ENCODE measurements at places on chromosomes 2 and 18. TPM values are rescaled to one million over a fixed set of nuclear protein-coding genes. Genes with fewer than 3 reads are reported as not detected.

COBLL1 gene
- total RNA-seq, result 14.9 TPM

REG3G gene
- not detected for total RNA-seq

TRPM8 gene
- not detected for total RNA-seq

VIL1 gene
- total RNA-seq, result not detected

C2orf15 gene
- total RNA-seq, result not detected

TCF7L1 gene
- total RNA-seq, result 3.1 TPM

AQP12B gene
- total RNA-seq, result not detected

COLEC12 gene
- 10.9 TPM for total RNA-seq

HNRNPLL gene
- 17.8 TPM for total RNA-seq

NT5DC4 gene
- total RNA-seq, result not detected

CHRNG gene
- total RNA-seq, result not detected

NLRC4 gene
- total RNA-seq, result 0.15 TPM

SOCS6 gene
- total RNA-seq, result 18.7 TPM

LAMA1 gene
- total RNA-seq, result 0.15 TPM

WDCP gene
- total RNA-seq, result 3.6 TPM

RGPD5 gene
- total RNA-seq, result 11.3 TPM

PAX8 gene
- total RNA-seq, result 0.37 TPM

- no peak for DNase-seq
Measured at GRCh38 chr2:43218155-43218701, 8.2 kb downstream of the ZFP36L2 start.

DNA sequence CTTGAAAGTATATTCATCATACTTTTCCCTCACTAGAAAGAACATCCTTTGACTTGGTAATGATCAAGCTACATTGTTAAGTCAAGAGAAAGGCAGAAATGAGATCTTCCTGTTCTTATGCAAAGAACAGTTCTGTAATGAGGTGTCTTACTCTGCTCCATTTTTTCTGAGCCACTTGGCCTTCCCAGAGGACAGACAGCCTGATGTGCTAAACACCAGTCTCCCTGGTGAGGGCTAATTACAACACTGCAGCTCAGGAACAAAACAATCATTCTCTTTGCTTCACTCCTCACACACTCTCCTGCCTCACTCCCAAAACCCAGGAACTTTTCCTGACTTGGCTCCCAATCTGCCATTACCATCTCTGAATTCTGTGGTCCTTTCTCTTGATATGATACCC, 25.6 kb downstream of the TACR1 start:
- DNase-seq, result no peak

GRCh38 chr2:216601632-216602409, 31.4 kb upstream of the IGFBP2 start:
- DNase-seq, result no peak

GRCh38 chr2:69061525-69061924, 48.5 kb downstream of the ANTXR1 start:
- DNase-seq, result no peak

DNA sequence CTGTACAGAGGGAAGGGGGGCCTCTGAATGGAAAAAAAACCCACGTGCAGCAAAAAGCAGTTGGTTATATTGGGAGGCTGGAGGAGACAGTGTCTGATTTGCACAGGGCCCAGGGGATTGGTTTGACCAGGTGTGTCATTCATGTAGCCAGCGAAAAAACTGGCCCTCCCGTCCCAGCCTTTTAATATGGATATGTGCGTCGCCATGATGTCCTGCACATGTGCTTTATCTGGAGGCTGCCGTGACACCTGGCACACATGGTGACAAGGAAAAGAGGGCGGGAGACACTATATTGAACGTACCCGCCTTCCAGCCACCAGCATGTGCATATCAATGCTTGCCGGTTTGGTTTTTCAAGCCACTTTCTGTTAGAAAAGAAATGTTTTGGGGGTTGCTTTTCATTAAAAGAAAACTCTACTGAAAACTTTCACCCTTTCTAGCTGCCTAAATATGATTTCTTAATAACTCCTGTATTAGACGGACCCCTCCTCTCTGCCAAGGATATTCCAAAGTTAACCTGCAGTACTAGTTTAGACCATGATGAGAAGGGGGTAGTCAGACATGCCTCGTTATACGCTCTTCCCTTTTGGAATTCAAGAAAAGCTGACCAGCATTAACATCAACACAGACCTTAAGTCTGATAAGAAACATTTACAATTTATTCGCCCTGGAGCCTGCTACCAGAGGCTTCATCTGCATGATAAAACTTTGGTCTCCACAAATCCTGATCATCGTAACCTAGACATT, 16.2 kb downstream of the SLC25A52 start:
- no peak for DNase-seq

GRCh38 chr2:103002954-103003353, 241.1 kb downstream of the TMEM182 start:
- no peak for DNase-seq

DNA sequence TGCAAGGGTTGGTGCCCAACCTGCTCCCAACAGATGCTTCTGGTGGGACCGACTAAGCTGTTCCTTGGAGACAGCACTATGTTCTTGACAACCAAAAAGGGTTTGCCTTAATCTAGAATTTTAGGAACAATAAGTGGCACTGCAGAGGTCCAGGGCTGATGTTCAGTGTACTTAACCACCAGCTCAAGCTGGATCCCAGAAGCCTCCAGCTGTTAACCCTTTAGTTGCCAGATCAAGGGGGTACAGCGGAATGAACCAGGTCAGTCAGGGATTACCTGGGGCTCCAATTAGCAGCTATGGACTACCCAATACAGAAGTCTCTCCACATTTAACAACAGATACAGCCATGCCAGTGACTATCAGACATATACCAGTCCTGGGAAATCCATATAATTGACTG, 3.5 kb downstream of the GPR75 start:
- no peak for DNase-seq

- DNase-seq, result no peak
Measured at GRCh38 chr2:241573741-241574140, 15.2 kb downstream of the BOK start.

GRCh38 chr2:181466661-181467576, 9.7 kb downstream of the ITGA4 start:
- peak; percentile 69 for DNase-seq

DNA sequence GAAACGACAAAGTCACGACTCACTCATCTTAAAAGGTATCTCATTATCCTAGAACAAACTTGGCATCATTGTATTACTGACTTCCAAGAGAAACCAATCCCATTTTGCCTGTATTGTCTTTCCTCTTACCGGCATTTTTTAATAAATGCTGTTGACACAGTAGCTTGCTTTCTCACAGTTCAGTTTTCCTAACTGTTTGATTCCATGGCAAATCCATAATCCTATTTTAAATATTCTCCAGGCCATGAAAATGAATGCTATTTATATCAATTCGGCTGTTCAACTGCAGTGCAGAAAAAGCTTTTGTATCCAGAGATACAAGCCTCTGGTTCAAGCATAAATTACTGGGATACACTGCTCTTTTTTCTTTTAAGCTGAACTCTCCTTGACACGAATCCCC, 1241.9 kb downstream of the DPP10 start:
- DNase-seq, result no peak

GRCh38 chr2:161703863-161704262, 79.6 kb downstream of the SLC4A10 start:
- DNase-seq, result no peak

DNA sequence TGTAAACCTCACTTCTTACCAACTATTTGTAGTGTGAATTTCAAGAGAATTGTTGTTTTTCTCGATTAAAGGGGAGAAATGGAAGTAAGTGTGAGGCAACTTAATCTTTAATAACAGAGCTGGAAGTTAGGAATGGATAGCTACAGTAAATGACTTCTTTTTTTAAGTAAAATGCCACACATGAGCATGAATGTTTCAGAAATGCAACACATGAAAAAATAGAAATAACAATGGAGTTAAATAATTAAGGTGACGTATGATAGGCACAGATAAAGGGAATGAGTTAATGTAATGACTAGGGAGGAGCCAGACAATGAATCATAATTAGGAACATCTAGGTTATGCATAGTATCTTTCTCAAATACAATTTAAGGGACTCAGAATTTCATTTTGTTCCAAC, 3.4 kb downstream of the REL start:
- no peak for DNase-seq

DNA sequence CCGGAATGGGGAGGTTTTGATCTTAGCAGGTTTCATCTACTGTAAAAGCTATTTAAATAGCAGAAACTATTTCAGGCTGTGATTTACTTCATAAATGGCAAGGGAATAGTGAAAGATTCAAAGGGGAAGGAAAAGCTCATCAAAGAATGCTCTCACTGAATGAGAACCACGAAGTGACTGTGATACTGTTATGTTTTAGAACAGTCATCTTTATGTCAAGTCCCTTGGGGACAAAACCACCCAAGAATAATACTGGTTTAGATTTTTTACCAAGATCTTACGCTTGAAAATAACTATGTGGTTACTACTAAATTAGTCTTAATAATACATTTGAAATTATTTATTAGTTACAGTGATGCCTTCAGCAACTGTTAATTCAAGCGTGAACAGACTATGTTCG, 28.1 kb downstream of the FARSB start:
- DNase-seq, result no peak

- no peak for DNase-seq
Measured at GRCh38 chr18:9766740-9767139, 58.6 kb downstream of the RAB31 start.

DNA sequence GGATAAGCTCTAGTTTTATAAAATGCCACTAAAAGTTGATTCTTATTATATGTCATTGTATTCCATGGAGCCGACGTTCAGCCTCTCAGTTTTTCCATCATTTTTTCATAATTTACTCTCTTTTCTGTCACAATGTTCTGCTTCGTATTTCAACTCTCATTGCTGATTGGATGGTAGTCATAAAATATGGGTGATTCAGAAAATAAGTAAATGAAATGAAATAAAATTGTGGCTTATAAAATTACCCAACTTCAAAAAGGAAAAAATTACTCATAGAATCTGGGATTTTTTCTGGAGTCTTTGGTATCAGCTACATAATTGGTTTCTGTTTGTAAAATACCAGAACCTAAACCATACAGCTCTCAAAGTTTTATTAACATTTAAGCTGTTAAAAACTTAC, 139.7 kb upstream of the ITGA4 start:
- no peak for DNase-seq

GRCh38 chr2:60411295-60411694, 142.2 kb downstream of the BCL11A start:
- no peak for DNase-seq

- DNase-seq, result no peak
Measured at GRCh38 chr2:30216157-30216556, 15.2 kb upstream of the LBH start.

DNA sequence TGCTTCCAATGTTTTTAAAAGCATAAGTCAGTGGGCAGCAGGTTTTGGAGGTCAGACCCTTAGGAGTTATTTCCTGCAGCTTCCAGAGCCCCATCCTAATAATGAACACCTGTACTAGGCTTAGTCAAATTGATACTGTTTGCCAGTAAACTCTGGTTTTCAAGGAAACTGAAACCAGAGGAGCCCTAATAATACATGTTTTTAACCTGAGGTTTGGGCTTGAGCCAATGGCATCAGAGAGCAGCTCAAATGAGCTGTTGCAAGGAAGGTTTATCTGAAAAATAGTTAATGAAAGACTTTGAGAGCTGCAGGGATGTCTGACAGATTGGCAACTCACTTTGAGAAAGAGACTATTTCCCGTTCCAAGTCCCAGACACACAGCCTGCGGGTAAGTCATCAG, 54.6 kb downstream of the DCC start:
- no peak for DNase-seq

DNA sequence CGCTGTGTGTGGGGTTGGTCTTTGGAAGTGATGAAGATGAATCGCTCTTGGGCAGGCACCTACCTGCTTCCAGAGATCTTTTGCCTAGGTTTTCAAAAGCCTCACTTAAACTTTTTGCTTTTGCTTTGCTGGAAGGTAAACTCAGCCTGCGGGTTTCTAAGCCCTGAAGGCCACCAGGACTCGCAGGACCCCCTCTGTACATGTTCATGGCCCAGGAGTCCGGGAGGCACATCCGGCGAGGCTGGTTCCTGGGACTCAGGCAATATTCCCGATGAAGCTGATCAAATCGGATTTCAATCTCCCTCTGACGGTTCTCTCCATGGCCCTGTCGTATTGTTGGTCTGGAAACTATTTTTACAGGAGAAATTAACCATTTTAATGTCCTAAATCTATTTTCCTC, 13.2 kb downstream of the HJURP start:
- peak; percentile 34 for DNase-seq

DNA sequence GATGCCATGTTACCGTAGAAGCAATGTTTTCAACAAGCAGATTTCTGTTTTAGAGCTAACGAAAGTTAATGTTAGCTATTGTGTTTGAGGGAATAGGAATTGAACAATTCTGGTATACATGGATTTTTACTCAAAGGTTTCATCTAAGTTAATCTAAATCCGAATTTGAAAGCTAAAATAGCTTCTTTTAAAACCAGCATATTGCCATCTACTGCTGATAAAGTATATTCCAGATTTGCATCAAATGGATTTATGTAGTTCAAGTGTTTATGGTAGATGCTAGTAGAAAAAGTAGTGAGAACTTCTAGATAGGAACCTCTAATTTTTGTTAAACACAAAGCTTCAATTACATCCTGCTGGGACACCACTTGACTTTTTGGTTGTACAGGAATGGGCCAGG, 1569.5 kb upstream of the NXPH2 start:
- no peak for DNase-seq

- peak; percentile 34 for DNase-seq
Measured at GRCh38 chr2:31137211-31138036, 816 bp downstream of the GALNT14 start.

DNA sequence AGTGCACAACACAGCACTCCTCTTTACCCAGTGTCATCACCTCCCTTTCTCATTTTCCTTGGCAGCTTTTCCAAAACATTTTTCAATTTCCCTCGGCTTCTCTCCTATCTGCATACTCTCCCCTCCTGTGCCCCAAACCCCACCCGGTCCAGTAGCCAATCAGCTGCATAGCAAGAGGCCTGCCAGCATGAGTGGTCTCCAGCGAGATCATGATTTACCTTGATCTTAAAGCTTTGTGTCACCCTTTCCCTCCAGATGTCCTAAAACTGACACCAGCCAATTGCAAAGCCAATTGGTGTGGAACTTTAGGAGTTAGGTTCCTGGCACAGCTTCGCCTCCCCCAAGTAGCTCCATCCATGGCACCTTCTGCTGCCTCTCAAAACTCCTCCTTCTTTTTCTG, 45.2 kb upstream of the SH3RF3 start:
- DNase-seq, result no peak

DNA sequence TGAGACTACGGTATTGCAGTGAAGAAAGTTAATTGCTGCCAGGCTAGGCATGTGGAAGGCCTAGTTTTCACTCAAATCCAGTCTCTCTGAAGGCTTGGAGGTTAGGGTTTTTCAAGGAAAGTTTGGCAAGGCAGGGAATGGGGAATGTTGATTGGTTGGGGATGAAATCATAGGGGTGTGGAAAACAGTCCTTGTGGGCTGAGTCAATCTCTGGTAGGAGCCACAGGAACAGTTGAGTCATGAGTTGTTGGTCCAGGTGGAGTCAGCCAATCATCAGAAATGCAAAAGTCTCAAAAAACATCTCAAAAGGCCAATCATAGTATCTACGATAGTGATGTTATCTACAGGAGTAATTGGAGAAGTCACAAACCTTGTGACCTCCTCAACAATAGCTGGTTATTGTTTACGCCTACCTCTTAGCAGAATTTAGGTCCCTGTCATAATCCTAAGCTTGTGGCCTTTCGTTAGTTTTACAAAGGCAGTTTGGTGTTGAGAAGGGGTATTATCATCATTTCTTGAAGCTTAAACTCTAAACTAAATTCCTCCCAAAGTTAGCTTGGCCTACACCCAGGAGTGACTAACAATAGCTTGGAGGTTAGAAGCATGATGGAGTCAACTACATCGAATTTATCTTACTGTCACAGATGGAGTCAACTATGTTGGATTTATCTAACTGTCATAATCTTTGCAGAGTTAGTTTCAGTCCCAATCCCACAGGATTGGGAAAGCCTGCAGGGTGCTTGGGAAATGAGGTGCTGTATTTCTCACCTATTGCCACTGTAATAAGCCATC, 33.7 kb upstream of the APCDD1 start:
- DNase-seq, result no peak

All from right atrium auricular region (tissue), 2 donors.